ENCODE measurements at places on chromosomes 6 and 20. TPM values are rescaled to one million over a fixed set of nuclear protein-coding genes. Genes with fewer than 3 reads are reported as not detected.

Gene UST
- 6.8 TPM for polyA plus RNA-seq

Gene LIME1
- polyA plus RNA-seq = 1.7 TPM

Gene KIFC1
- polyA plus RNA-seq = 32.4 TPM

Gene CCN6
- polyA plus RNA-seq = 0.07 TPM

Gene HTR1E
- not detected for polyA plus RNA-seq

Gene GTSF1L
- polyA plus RNA-seq = not detected

Gene ENPP1
- polyA plus RNA-seq = 15.8 TPM

Gene BMP2
- 0.07 TPM for polyA plus RNA-seq

Gene MUCL3
- not detected for polyA plus RNA-seq

Gene GTPBP2
- polyA plus RNA-seq = 148 TPM

Gene SLC17A1
- not detected for polyA plus RNA-seq

Gene CCDC170
- polyA plus RNA-seq = 0.12 TPM

Gene VSX1
- not detected for polyA plus RNA-seq

Gene CYP24A1
- polyA plus RNA-seq = 0.07 TPM

Gene CALHM6
- polyA plus RNA-seq = 0.78 TPM

GRCh38 chr20:11387189-11387754 lies 530.4 kb upstream of the BTBD3 start:
- peak; percentile 68 for DNase-seq

DNA sequence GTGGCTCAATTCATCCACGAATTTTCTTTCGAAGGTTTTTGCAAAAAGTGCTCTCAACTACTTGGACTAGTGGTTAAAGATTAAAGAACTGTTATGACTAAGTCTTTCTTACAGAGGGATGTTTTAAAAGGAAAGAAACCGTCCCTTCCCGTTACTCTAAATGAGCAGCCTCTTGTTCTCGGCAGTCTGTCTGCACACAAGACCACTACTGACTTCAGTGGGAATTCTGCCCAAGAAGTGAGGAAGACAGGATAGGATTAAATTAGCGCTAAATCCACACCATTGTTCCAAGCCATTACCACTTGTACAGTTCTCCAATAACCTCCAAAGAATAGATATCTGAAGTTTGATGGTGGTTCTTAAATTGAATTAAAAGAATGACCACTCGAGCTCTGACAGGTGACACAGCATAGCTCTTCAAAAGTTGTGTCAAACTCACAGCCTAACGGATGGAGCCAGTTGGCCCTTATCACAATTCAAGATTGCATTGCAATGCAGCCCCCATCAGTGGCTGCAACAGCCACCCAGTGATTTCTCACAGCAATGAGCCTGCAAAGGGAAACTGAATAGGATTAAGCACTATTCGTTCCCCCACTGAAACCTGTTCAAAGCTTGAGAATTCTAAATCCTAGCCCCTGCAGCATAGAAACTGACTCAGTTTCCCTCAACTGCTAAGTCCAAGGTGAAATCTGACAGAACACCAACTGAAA lies 1.8 kb downstream of the EPB41L2 start:
- no peak for DNase-seq

DNA sequence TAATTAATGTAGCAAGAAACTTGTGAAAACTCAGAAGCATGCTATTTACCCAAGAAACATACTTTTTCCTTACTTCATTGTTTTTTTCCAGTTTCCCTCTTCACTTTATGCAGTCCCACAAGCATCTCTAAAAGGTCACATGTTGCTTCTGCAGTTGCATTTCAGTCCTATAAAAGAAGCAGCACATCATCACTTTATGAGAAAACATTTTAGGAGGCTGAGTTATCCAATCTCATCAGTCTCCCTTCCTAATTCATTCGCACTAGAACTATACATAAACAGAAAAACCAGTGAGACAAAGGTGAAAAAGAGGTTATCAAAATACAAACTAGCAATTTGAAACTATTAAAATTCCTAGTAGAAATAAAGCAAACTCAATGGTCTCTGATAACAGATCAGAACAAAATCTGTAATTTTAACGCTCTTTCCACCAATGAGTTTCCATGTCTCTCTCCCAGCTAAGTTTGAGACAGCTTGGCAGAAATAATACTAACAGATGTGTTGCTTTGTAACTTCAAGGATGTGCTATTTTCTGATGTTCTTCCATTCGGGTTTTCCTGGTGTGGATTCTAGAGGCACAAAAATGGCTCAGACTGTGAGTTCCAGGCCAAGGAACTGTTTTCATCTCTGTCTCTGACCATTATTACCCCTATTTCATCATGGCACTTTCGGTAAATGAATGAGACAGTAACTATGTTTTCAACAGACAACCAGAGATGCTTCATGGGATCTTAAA lies 48.4 kb downstream of the ZHX3 start:
- DNase-seq = no peak

- DNase-seq = no peak
Measured at GRCh38 chr6:82712389-82712788, 348.8 kb downstream of the TPBG start.

- no peak for DNase-seq
Measured at GRCh38 chr20:57781901-57782300, 72.1 kb upstream of the PMEPA1 start.

DNA sequence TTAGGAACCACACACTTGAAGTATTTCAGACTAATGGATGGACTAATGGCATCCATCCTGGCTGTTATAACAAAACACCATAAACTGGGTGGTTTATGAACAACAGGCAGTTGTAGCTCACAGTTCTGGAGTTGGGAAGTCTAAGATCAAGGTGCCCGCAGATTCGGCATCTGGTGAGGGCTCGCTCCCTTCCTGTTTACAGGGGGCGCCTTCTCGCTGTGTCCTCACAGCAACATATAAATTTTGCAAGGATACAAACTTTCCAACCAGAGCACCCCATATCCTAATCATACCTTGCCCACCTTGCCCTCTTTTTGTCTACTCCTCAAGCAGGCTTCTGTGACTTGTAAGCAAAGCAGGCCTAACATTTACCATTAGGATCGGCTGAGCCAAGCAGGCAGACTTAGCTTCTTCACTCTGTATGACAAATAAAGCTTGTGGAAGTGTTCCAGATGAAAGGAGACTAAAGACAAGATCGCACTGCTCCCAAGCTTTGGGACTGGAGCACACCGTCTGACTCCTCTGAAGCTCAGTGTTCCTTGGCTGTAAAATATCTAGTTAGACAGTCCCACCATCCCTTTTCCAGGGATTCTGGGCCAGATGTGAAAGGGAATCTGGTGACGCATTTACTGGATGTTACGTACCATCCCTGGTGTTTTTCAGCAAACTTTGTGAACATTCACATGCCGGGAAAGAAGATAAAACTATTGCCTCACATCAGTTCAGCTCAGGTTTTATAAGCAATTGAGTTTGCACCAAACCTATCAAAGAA lies 34.9 kb downstream of the GFOD1 start:
- no peak for DNase-seq

GRCh38 chr6:15997586-15998388 lies 131.1 kb upstream of the MYLIP start:
- DNase-seq = no peak

DNA sequence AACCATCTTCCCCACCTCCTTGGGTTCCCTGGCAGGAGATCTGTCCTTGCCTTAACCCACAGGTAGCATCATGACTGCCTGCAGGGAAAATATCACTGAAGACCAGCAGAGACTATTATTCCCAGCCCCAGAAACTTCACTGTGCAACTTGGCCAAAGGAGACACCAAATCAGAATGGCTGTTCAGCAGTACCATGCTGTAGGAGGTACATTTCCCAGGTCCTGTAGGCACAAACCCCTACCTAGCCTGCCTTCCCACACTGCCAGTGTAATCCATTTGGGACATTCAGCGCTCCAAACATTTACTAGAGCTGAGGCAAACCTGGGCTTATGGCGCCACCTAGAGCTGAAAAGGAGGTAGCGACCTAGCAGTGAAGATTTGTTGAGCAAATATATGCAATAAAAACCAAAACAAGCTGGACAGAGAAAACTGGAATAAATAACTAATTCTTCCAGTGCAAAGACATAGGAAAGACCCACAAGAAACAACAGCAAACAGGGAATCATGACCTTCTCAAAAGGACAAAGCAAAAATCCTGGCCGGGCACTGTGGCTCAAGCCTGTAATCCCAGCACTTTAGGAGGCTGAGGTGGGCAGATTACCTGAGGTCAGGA lies 60.3 kb downstream of the VTA1 start:
- DNase-seq = no peak

DNA sequence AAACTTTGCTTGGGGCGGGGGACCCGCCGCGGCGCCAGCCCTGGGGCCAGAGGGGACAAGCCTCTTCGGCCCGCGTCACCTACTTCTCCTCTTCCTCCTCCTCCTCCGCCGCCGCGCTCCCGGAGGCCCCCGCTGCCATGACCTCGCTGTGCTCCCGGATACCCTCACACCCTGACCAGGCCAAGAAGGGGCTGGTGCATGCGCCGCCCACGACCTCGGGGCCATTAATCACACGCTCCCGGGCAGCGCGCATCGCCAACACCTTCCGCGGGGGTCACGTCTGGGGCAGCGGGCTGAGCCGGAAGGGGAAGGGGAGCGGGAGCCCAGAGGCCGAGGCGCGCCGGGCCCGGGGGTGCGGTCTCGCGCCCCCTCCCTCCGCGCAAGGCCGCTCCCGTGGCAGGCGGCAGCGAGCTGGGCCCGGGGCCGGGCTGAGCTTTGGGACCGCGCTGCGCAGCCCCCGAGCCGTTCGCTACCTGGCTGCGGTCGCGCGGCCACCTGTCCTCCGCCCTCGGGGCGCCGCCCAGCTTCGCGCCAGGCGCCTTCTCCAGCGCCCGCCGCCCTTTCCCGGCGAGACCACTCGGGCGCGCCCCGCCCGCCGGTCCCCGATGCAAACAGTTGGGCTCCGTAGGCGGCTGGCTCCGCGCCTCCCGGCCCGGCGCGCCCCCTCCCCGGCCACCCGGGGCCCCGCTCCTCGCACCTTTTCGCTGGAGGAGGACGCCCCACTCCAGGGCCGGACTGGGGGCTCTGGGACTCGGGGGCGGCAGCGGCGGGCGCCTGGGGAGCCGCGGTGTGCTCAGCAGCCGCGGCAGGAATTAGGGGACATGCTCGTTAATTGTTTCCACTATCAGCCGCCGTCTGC lies 575 bp upstream of the CNR1 start:
- DNase-seq = no peak

DNA sequence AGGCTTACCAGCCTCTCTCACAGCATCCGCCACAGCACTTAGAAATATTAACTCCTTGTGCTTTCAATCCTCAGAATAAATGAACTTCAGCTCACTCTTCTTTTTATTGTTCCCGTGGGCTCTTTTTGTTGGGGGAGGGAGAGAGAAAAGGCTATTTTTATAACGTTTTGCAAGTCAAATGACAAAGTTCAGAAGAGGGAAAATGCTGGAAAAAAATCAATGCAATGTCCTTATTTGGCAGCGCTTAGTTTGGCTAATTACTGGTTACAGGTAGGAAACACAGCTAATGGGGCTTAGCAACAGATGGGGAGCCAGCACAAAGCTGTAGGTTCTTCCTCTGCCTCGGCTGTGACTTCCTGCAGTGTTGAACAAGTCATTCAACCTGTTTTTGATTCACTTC lies 1067.0 kb upstream of the MAP3K7 start:
- no peak for DNase-seq

GRCh38 chr20:46089167-46089416 lies 670 bp downstream of the NCOA5 start:
- no peak for DNase-seq

DNA sequence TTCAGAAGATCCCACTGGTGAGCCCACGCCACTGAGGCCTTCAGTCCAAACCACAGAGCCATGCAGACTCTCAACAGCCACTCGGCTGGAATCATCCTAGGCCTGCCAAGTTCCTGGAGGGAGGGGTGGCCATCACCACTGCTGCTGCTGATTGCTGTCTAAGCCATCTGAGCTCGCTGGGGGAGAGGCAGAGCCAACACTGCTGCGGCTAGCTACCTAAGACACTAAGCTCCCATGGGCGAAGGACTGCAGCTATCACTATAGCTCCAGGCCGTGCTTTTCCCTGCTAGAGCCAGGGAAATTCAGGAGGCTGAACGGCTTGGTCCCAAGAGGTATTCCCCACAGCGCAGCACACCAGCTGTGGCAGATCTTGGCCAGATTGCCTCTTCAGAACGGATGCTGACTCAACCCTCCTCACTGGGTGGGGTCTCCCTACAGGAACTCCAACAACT lies 73.6 kb downstream of the TBC1D32 start:
- no peak for DNase-seq

- no peak for DNase-seq
Measured at GRCh38 chr6:73727114-73727513, 31.1 kb downstream of the CD109 start.
